ENCODE measurements at places on chromosomes 1 and 21.

DNA sequence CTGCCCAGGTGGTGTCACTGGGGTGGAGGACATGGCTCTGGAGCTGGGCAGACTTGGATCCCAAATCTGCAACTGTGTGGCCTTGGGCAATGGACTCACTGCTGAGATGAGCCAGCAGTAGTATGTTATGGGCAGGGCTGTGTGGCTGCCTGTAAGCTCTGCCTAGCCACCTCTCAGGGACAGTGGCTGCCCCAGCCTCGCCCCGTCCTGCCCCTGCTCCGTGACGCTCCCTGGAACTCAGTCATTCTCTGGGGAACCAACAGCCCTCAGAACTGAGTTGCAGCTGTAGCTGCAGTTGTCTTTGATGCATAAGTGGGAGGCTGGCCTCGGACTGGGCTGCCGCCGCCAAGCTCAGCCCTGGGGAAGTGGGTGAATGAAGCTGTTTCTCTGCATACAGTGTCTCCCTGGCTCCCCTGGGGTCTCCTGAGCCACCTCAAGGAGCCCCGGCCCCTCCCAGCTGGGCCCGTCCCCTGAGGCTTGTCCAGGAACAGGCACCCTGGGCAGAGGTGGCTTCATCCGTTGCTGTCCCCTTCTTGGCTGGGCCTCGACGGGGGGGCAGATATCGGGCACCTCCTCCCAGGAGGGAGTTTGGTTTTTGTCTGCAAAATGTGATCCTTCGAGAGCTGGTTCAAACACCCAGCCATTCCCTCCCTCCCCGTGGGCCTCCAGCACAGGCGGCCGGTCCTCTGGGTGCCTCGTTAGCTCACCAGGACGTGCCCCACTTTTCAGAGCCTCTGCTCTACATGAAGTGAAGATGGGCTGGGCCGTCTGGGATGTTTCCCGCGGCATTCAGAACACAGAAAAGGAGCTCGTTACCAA, 26.2 kb upstream of the PLCH2 start:
- no peak for DNase-seq

DNA sequence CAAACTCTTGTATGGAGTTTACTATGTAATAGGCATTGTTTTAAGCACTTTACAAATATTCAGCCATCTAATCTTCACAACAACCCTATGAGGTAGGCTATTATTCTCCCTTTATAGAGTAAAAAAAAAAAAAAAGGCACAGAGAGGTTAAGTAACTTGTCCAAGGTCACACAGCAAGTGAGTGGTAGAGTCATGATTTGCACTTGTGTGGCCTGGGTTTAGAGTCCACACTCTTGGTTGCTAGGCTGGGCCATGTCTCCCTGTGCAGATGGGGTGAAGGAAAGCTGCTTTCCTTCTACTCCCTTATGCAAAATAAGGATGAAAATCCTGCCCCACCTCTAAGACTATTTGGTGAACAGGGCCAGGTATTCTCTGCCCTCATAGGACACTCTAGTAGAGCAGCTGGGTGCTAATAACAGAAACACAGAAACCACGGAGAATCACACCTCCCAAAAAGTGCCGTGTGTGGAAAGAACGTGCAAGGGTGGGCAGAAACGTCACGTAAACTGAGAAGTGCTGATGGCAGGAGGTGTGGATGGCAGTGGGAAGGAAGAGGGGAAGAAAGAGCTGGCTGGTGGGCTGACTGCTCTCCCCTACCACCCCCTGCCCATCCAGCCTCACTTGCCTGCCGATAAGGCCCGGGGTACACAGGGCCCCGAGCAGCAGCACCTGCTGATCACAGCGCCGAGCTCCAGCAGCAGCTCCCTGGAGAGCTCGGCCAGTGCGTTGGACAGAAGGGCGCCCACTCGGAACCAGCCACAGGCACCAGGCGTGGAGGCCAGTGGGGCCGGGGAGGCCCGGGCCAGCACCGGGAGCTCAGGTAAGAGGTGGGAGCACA, 28.3 kb upstream of the VPS13D start:
- no peak for DNase-seq

- DNase-seq = peak; percentile 56
Measured at GRCh38 chr1:94119796-94120569, 965 bp downstream of the ABCA4 start.

GRCh38 chr1:50427086-50427817, 4.0 kb upstream of the DMRTA2 start:
- no peak for DNase-seq

DNA sequence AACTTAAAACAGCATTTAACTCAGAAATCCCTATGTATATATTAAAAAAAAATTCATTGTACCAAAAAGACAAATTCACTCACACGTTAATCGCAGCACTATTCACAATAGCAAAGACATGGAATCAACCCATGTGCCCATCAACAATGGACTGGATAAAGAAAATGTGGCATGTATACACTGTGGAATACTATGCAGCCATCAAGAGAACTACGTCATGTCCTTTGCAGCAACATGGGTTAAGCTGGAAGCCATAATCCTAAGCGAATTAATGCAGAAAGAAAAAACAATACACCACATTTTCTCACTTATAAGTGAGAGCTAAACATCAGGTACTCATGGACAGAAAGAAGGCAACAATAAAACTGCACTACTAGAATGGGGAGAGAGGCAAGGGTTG, 99.4 kb downstream of the FAF1 start:
- no peak for DNase-seq

DNA sequence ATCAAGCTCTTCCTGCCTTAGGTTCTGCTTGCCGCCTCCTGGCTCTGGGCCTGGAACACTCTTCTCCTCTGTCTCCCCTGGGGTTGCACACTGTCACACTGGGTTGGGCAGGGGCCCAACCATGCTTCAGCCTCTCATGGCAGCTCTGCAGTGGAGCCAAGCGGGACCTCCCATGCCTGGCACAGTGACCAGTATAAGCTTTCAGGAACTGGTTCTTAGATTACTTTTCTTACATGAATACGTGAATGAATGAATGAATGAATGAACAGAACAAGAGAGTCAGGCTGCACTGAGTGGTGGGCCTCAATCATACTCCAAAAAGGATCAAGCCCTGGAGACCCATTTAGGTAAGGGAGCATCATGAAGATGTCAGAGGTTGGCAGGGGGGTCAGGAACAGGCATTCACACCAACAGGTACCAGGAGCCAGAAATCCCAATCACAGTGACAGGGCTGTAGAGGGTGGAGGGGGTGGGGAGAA, 30.8 kb upstream of the TMEM125 start:
- DNase-seq = no peak

DNA sequence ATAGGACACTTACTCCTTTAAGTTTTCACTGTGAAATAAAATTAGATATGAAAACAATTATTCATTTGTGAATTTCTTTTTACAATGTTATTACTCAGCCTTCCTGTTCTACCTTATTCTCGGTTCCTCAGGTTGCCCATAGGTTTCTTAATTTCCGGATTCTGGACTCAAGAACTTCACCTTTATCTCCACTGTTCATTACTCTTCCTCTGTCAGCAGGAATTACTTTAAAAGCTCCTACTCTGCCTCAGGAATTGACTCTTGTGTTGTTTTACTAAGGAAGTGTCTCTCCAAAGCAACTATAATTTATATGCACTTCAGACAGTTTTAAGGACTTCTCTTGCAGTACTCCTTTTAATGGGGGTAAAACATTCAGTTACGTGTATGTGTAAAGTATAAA, 123.8 kb downstream of the OSBPL9 start:
- no peak for DNase-seq

DNA sequence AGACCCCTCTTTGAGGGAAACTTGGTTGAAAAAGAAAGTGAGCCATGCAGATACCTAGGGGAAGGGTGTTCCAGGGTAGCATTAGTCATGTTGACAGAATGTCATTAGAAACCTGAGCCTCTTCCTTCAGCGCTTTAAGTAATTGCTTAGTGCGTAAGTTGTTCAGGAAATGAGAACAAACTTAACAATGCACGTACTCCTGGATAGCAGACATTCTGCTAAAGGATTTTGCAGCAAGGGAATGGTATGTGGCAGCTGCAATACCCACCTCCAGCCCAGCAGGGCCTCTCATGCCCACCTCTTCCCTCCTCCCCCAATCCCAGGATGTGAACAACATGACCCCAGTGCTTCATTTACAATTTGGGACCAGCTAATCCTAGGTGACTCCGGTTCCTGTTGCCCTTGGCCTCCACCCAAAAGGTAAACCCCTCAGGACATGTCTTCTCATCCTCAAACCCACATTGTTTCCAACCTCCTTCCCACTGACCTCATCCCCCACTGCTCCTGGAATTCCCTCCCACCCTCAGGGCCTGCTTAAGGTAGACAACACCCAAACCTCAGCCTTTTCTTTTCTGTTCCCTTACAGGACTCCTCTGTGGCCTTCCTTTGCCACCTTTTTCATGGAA, 98.0 kb upstream of the BCAR3 start:
- peak; percentile 55 for DNase-seq

DNA sequence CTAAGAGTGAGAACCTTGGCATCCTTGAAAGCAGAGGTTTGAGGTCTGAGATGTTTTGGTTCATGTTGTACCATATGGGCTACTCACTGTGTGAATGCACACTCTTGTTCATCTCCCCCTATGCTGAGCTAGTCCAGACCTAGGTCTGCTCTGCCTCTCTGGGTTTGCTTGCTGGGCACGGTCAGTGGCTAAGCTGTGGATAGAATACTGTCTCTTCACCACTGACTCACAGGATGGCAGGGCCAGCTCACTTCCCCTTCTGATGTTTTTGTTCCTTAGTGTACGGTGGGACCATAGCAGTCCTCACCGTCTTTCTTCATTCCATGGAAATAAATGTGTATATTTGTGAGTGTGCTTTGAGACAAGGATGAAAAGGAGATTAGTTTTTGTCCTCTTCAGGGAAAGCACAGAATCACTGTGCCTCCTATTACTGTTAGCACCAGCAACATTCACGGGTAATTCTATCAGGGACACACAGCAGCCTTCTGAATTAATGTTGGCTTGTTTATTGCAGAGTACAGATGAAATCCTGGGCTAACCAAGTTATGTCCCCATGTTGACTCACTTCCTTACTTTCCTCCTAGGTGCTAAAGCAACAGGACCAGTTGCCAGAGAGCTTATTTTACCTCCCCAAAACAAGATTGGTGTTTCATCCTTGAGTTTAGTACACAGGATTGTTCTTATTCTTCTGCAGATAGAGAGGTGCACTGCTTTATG, 56.9 kb upstream of the IVNS1ABP start:
- peak; percentile 38 for DNase-seq

- no peak for DNase-seq
Measured at GRCh38 chr1:86183810-86184209, 27.2 kb upstream of the COL24A1 start.

DNA sequence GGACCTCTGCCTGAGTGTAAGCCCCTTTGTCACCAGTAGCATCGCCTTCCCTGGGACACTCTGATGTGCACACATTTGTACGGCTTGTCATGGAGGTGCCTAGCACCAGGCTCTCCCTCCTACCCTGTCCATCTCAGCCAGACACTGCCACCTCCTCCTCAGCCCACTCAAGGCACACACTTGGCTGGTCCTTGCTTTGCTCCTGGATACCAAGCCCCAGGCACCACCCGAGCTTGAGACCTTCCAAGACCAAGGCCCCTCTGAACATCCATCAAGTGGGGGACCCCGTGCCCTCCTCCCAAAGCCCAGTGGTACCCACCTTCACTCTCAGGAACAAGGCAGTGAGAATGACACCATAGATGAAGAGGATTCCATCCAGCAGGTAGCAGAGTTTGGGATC, 78.0 kb downstream of the CD247 start:
- DNase-seq = no peak

GRCh38 chr1:185514311-185514710, 197.3 kb upstream of the IVNS1ABP start:
- no peak for DNase-seq

DNA sequence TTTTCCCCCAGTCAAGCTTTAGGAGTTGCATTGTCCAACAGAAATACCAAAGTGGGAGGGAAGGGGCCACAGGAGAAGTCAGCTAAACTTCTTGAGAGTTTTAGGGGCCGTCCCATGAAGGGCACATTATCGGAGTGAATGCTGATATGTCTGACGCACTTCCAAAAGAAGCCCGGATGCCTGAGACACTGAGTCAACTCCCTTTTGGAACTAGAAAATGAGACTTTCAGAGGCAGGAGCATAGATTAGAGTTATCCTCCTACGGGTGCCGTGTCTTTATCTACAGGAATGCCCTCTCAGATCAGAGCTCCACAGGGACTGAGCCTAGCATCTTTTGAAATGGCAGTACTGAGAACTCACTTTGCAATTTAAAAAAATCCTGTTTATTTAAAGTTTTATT, 13.1 kb downstream of the ACTN2 start:
- DNase-seq = no peak

GRCh38 chr1:181344091-181344490, 139.2 kb upstream of the CACNA1E start:
- DNase-seq = no peak

- DNase-seq = no peak
Measured at GRCh38 chr1:236425031-236425663, 31.1 kb downstream of the EDARADD start.

DNA sequence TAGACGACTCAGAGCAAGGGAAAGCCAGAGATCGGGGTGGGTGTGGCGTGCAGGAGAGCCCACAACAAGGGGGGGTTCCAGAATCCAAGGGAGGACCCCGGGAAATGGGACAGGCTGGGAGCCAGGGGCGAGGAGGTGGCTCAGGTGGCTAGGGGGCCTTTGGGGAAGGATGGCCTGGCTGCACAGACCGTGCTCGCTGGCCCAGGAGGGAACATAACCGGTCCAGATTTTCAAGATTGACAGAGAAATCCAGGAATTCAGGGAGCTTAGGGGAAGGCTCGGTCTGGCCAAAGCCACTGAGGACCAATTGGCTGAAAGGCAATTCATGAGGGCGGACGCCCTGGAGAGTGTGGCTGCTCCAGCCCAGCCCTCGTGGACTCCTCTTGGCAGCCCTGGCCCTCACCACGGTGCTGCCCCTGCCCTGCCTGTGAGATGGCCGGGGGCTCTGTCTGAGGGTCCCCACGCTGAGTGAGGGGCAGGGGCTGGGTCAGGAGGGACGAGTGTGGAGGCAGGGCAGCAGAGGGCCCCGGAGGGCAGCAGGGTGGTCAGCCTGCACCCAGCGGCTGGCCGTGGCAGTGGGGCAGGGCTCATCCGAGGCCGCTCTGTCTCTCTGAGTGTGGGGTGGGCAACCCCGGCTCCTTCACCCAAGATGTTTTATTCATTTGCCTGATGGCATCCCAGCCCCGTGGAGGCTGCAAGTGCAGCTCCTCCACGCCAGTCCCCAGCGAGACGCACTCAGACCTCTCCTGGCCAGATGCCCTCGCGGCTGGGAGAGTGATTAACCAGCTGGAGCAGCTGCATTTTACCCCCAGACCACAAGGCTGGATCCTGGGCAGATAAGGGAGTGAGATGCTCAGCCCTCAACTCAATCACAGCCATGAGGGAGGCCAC, 5.6 kb upstream of the LRRC3 start:
- no peak for DNase-seq

DNA sequence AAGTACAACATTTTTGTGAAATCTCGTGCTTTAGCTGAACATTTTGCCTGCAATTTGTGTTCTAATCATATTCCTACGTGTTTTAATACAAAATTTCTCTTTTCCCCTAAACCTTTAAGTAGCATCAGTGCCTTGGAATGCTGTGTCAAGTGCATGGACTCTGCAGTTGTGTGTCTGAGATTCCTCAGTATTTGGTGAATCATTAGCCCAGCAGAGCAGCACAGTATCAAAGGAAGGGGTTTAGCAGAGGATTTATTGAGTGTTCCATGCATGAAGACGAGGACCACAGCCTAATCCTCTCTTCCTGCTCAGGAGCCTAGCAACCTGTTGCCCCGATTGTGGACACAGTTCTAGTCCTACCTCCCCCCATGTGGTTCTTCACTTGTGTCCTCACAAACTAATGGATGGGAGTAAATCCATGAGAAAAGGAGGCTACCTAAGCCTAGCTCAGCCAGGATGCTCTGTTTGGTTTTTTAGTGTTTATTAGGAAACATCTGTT, 29.3 kb upstream of the PCP4 start:
- DNase-seq = no peak
